SJCRH30 (cell line): ENCODE measurements at places on chromosomes 4 and X.

- H3K4me3 ChIP-seq, result no peak overlapping the region
- no peaks in the 10 kb centered on the region for H3K36me3 ChIP-seq
- H3K27ac ChIP-seq, result no peak overlapping the region
- DNase-seq, result peak; percentile 33
Observed at GRCh38 chr4:62162606-62163005, 962.5 kb downstream of the ADGRL3 start.

GRCh38 chrX:20320461-20321159 lies 53.9 kb upstream of the RPS6KA3 start:
- H3K27ac ChIP-seq, result no peak overlapping the region
- H3K27me3 ChIP-seq, result no peaks in the 10 kb centered on the region
- H3K4me3 ChIP-seq, result no peak overlapping the region
- DNase-seq, result no peak
- no peaks in the 10 kb centered on the region for H3K36me3 ChIP-seq

- peak overlapping the region; percentile 50 for H3K27ac ChIP-seq
- no peak overlapping the region for H3K4me3 ChIP-seq
- no peaks in the 10 kb centered on the region for H3K36me3 ChIP-seq
- H3K27me3 ChIP-seq, result no peaks in the 10 kb centered on the region
Observed at GRCh38 chr4:3305610-3306371, 13.0 kb downstream of the RGS12 start.

GRCh38 chrX:80285131-80285773 lies 135.0 kb upstream of the TENT5D start:
- H3K4me1 ChIP-seq, result no peaks in the 10 kb centered on the region
- H3K27ac ChIP-seq, result no peak overlapping the region
- peak; percentile 45 for DNase-seq
- no peaks in the 10 kb centered on the region for H3K27me3 ChIP-seq
- no peaks in the 10 kb centered on the region for H3K36me3 ChIP-seq

DNA sequence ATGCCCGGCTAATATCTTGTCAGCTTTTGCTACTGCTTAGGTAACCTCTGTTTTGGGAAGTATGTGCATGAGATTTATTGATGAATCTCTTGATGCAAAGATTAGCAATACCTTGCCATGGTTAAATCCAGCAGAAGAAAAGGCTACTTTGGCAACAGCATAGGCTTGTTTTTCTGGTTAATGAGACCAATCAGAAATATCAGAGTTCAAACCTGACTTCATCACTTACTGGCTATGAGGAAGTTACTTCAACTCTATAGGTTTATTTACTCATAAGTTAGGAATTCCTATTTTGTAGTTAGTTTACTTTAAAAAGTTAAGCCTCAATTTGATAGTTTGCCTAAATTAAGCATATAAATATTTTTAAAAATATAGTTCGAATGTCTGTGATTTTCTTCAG lies 93.1 kb downstream of the PDLIM5 start:
- no peak for DNase-seq
- no peaks in the 10 kb centered on the region for H3K36me3 ChIP-seq
- peaks cover 17% of the 10 kb centered on the region for H3K4me1 ChIP-seq
- H3K27ac ChIP-seq, result no peak overlapping the region
- no peaks in the 10 kb centered on the region for H3K27me3 ChIP-seq
- H3K4me3 ChIP-seq, result no peak overlapping the region

- no peaks in the 10 kb centered on the region for H3K27me3 ChIP-seq
- H3K4me3 ChIP-seq, result no peak overlapping the region
Observed at GRCh38 chr4:7557456-7557855, 122.7 kb upstream of the PSAPL1 start.

DNA sequence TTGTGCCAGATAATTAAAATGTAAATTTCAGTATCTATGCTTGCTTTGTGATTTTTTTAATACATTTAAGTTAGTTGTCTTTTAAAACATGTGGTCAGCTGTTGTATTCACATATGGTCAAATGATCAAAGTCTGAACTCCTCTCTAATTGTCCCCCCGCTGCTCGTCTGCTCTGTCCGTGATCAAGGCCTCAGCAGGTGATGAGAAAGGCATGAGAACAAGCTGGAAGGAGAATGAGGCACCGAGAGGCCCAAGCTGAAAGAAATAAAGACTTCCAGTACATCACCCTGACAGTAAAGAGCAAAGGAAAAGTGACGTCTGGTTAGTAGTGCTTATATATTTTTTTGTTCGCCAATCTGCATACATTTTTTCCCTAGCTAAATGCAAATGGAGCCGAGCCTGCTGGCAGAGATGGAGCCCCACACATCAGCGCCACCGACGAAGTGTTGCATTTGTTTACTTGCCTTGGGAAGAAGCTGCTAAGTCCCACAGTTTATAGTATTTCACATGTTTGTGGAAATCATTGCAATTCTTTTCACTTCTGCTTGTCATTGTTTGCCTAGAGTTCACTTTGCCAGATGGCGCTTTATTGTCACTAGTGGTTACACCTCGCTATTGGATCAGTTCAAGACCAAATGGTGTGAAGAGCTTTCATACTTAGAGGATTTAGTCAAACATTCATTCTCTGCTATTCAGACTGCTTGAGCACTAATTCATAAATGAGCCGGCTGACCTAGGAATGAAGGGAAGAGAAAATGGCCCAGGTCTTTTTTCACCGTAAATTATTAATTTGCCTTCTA lies 181.5 kb downstream of the ZIC3 start:
- DNase-seq, result no peak
- H3K27ac ChIP-seq, result no peak overlapping the region
- no peak overlapping the region for H3K4me3 ChIP-seq

DNA sequence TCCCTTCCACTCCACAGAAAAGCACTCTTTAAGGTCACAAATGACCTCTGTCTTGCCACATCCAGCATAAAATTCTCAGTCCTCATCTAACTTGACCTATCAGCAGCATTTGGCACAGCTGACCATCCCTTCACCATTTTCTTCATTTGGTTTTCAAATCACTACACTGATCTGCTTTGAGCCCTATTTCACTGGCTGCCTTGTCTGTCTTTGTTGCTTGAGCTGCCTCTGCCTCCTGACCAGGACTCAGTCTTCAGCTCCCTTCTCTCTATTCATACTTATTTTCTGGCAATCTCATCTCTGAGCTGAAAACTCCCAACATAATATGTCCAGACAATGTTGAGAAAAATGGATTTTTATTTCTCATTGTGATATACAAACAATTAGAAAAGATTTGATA lies 27.7 kb upstream of the PDE5A start:
- no peak overlapping the region for H3K4me3 ChIP-seq
- no peak for DNase-seq
- H3K36me3 ChIP-seq, result no peaks in the 10 kb centered on the region
- no peak overlapping the region for H3K27ac ChIP-seq
- H3K4me1 ChIP-seq, result no peaks in the 10 kb centered on the region
- no peaks in the 10 kb centered on the region for H3K27me3 ChIP-seq

GRCh38 chr4:184641022-184641421 lies 8.2 kb downstream of the CASP3 start:
- H3K4me3 ChIP-seq, result no peak overlapping the region
- H3K36me3 ChIP-seq, result peaks cover 16% of the 10 kb centered on the region; the same call in 1 of the 2 replicates
- DNase-seq, result no peak
- no peak overlapping the region for H3K27ac ChIP-seq

DNA sequence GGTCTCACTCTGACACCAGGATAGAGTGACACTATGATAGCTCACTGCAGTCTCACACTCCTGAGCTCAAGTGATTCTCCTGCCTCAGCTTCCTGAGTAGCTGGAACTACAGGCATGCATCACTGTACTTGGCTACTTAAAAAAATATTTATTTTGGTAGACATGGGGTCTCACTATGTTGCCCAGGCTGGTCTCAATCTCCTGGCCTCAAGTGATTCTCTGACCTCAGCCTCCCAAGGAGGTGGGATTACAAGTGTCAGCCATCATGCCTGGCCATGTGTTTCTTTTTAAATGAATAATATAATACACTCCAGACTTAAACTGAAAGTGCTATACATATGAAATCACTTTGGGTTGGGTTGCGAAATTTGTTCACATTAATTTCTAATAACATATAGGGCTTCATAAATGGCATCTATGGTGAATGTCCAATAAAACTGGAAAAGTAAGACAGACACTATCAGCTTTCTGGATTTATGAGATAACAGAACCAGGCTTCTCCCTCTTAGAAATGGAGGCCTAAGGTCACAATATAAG lies 48.0 kb downstream of the SEC24D start:
- H3K27me3 ChIP-seq, result no peaks in the 10 kb centered on the region
- no peaks in the 10 kb centered on the region for H3K4me1 ChIP-seq
- H3K4me3 ChIP-seq, result no peak overlapping the region
- no peak for DNase-seq
- H3K36me3 ChIP-seq, result peaks cover 11% of the 10 kb centered on the region

DNA sequence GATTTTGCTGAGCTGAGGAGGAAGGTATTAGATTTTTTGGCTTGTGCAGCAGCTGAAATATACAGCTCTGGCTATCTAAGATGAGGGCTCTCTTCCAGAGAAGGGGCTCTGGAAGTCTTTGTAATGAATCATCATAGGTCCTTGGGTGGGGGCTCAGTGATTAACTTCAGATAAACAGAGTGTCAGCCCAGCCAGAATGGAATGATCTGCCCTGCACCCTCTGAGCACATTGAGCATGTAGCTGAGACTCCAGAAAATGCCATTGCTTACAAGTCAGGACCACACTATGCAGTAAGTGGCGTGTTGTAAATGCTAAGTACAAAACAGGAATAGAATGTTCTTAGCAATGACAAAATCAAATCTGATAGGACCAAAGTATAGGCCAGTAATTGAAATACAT lies 836.0 kb downstream of the PDHA2 start:
- no peaks in the 10 kb centered on the region for H3K4me1 ChIP-seq
- H3K36me3 ChIP-seq, result no peaks in the 10 kb centered on the region
- DNase-seq, result no peak
- no peak overlapping the region for H3K27ac ChIP-seq

DNA sequence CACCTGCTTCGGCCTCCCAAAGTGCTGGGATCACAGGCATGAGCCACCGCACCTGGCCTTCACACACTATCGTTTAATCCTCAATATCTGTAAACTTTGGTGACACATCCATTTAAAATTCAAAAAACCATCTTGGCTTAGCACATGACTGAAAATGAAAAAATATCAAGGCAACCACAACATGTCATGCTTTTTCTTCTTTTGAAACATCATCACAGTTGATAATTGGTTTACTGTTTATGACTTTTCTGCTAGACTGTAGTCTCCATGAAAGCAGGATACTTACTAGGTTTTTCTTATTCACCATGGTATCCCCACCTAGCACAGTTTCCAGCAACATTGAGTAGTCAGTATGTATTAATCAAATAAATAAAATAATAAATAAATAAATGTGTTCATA lies 11.0 kb downstream of the GNRHR start:
- no peaks in the 10 kb centered on the region for H3K27me3 ChIP-seq
- no peaks in the 10 kb centered on the region for H3K36me3 ChIP-seq
- DNase-seq, result no peak
- no peaks in the 10 kb centered on the region for H3K4me1 ChIP-seq
- H3K27ac ChIP-seq, result no peak overlapping the region

DNA sequence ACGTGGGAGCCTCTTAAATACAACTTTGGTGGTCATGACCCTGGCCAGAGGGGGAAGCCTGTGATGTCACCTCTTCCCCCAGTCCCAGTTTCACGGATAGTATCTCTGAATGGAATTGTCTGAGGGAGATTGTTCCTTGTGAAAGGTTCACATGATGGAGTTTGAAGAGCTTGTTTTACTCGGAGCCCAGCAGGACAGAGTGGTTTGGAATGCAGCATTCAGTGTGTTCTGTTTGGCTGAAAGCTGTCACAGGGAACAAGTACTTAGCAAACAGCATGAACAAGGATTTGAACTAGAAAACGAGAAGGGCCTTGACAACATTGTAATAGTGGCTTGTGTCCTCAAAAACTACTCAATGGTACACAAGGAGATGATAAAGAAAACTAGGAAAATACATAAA lies 133.9 kb upstream of the CXorf66 start:
- H3K4me3 ChIP-seq, result no peak overlapping the region
- no peak overlapping the region for H3K27ac ChIP-seq
- H3K27me3 ChIP-seq, result no peaks in the 10 kb centered on the region
- no peak for DNase-seq

- H3K36me3 ChIP-seq, result no peaks in the 10 kb centered on the region
- H3K4me3 ChIP-seq, result no peak overlapping the region
- no peaks in the 10 kb centered on the region for H3K4me1 ChIP-seq
- no peak overlapping the region for H3K27ac ChIP-seq
- DNase-seq, result no peak
Observed at GRCh38 chr4:165185448-165185847, 21.9 kb upstream of the KLHL2 start.

DNA sequence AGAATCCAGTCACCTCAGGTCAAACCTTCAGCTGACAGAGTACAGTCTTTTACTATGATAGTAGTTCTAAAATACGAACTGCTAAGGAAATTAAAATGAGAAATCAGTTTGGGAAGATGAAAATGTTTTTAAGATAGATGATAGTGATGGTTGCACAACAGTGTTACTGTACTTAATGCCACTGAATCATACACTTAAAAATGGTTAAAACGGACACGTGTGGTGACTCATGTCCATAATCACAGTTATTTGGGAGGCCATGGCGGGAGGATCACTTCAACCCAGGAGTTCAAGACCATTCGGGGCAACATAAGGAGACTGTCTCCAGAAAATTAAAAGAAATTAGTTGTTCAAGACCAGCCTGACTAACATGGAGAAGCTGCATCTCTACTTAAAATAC lies 41.4 kb downstream of the ABHD18 start:
- no peak overlapping the region for H3K27ac ChIP-seq
- no peaks in the 10 kb centered on the region for H3K36me3 ChIP-seq
- no peak overlapping the region for H3K4me3 ChIP-seq
- no peaks in the 10 kb centered on the region for H3K4me1 ChIP-seq
- no peaks in the 10 kb centered on the region for H3K27me3 ChIP-seq

DNA sequence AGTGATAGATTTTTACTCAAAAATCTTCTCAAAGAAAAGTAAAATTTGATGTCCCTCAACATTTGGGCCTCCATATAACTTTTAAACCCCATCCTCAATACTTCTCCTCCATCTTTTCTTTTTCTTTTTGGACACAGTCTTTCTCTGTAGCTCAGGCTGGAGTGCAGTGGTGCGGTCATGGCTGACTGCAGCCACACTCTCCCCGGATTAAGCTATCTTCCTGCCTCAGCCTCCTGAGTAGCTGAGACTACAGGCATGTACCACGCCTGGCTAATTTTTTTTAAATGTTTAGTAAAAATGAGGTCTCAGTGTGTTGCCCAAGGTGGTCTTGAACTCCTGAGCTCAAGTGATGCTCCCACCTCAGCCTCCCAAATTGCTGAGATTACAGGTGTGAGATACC lies 33.1 kb downstream of the KDM6A start:
- no peak overlapping the region for H3K4me3 ChIP-seq
- no peaks in the 10 kb centered on the region for H3K27me3 ChIP-seq
- H3K27ac ChIP-seq, result no peak overlapping the region
- H3K36me3 ChIP-seq, result no peaks in the 10 kb centered on the region
